Bronchial smooth muscle cell (primary cell): ENCODE measurements at places on chromosomes 12 and 14. TPM values are rescaled to one million over a fixed set of nuclear protein-coding genes. Genes with fewer than 3 reads are reported as not detected.

KCNMB4 gene
- 0.16 and 0.43 TPM in 2 replicates for total RNA-seq

RIMBP2 gene
- total RNA-seq = under 0.01 TPM in 2 replicates

PRH2 gene
- 0.63 TPM in 1 of 2 replicates, not detected in the other for total RNA-seq

PTPN6 gene
- 0.09 and 0.79 TPM in 2 replicates for total RNA-seq

LRRC43 gene
- total RNA-seq = 1.4 and 1.6 TPM in 2 replicates

SLCO1B3 gene
- not detected in 2 replicates for total RNA-seq

ASCL4 gene
- not detected in 2 replicates for total RNA-seq
